Fibroblast of skin of left quadriceps (primary cell): ENCODE measurements at places on chromosomes 2 and 18.

GRCh38 chr2:17580319-17580715, 39.8 kb downstream of the VSNL1 start:
- no peak for DNase-seq

DNA sequence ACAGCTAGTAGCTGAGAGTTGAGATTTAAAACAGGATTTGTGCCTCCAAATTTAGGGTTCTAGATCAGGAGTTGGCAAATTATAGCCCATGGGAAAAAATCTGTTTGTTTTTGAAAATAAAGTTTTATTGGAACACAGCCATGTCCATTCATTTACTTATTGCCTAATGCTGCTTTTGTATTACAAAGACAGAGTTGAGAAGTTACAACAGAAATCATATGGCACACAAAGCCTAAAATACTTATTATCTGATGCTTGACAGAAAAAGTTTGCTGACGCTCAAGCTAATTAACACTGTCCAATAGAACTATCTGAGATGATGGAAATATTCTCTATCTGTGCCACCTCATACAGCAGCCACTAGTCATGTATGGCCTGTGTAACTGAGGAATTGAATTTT, 229.1 kb upstream of the RASGRP3 start:
- DNase-seq = no peak

DNA sequence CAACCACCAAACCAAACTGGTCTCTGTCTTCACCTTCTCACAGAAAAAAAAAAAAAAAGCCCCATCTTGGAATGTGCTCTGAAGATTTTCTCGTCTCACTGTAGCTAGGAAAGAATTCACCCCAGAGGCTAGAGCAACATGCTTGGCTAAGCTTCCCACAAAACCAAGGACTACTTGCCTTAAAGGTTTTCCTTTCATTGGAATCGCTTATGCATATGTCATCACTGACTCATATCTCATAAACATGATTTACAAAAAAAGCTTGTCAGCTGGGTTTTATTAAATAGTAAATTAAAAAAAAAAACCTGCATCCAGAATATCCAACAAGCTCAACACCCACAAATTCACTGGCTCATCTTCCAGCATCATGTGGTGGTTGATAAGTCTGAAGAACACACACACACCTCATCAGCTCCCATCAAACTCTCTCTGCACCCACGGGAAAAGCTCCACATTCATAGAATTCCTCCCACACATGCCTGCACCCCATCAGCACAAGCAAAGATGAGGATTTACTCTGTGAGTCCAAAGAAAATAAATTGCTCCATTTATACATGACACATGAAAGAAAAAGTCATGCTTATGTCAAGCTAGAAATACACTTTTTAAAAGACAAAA, 182.0 kb upstream of the TRIB2 start:
- peak; percentile 98 for DNase-seq

- DNase-seq = no peak
Observed at GRCh38 chr2:132448331-132448730, 31.7 kb downstream of the GPR39 start.

DNA sequence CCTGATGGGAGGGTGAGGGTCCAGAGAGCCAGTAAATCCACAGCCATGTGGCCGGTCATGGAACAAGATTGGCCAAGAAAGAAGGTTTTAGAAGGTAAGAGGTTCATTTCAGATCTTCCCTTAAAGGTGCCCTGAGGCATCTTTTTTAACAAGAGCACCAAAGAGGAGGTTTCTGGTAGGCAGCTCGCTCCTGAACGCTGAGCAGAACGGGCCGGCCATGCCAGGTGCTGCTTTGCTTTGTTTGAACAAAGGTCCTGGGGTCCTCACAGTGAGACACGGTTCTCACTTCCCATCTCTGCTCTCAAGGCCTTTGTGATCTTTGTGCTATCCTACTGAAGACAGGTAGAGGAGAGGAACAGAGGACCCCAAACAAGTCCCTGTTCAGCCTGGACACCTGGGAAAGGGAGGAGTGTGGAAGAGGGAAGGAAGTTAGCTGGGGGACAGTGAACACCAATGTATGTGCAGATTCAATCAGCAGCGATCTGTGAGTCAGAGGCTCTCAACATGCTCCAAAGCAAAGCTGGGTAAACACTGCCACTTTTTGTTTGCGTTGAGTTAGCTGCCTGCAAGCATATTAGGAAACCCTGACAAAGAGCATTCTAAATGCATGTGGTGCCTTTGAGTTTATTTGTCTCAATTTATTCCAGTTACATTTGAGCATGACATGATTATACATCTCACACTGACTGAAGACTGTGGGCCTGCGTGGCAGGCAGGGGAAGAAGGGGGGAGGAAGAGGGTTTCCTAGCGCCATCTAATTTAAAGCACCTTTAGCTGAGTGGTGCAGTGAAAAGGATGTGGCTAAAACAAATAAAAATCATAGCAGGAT, 102.4 kb downstream of the ASB1 start:
- peak; percentile 56 for DNase-seq

- no peak for DNase-seq
Observed at GRCh38 chr2:16653799-16654198, 11.8 kb downstream of the CYRIA start.

DNA sequence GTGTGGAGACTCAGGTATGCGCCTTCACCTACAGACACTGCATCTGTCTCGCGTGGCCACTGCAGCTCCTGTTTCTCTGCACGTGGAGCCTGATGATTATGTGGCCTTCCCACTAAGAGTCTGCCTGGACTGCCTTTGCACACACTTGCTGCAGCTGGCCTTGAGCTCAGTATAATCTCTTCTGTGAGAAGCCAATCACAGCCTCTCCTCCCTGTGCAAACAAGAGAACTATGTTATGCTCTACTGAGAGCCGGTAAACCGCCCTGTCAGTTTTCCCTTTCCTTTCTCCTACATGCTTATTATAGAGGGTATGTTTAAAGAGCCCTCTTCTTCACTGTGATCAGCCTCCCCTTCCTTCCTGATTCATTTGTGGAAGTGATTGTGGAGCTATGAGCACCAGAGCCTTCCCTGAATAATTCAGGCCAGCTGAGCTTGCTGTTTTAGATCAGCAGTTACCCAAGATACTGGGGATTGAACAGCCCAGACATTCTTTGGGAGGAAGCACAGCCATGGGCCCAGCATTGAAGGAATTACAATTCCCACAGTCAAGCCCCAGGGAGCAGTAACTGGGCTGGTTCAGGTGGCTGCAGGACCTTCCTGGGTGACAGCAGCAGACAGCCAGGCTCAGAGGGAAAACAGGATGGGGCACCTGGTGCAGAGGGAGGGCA, 3.7 kb upstream of the TGFA start:
- DNase-seq = no peak

GRCh38 chr2:53505826-53506225, 261.8 kb upstream of the CHAC2 start:
- no peak for DNase-seq

DNA sequence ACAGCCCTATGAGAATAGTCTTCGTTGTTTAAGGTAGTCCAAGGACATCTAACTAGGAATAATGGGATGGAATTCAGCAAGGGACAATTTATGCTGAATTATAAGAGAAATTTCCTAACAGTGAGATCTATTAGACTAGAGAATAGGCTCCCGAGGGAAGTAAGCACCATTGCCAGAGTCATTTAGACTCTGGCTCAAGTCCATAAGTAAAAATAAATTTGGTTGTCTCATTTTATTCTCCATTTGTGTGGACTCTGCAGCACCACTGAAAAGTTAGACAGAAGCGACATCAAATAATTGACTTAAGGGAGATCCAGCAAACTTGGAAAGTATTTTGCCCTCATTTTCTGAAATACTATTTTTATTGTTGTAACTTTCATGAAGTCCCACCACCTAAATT, 129.3 kb upstream of the SMIM21 start:
- DNase-seq = no peak

- no peak for DNase-seq
Observed at GRCh38 chr18:36811955-36812354, 16.8 kb downstream of the TPGS2 start.
